ENCODE measurements at places on chromosomes 12 and 14.
A peak's percentile ranks its signal among the peaks of the same experiment; 100 is the strongest.

GRCh38 chr12:114693059-114693531 is 9.1 kb upstream of the TBX3 start:
- DNase-seq: no peak

DNA sequence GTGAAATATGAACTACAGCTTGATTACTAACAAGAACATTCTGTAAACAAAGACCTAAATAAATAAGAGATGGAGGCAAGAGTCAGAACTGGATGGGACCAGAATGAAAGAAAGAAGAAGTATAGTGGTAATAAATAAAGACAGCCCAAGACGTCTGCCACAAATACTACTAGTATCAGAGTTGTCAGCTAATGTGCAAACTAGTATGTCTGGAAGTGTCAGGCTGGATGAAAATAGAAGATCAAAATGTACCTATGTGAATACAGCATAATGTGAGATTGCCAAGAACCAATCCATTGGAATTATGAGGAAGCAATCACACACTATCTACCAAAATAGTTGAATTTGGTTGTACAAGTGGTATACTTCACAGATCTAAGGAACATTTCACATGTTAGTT is 353.0 kb downstream of the BTG1 start:
- DNase-seq: no peak

DNA sequence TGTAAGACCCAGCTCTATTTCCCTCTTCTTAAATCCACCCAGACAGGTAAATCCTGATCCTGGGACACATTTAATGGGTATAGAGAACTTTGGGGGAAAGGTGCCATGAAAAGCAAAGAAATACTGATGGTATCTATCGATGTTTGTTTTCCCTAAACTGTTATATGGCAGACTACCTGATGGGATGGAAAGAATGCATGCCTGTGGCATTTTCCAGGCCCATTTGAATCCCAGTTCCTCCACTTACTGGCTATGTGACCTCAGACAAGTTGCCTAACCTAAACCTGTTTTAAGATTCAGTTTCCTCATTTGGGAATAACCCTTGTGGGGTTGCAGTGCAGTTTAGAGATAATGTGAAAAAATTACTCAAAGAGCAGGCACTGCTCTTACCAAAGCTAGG is 404.5 kb downstream of the FUT8 start:
- no peak for DNase-seq

DNA sequence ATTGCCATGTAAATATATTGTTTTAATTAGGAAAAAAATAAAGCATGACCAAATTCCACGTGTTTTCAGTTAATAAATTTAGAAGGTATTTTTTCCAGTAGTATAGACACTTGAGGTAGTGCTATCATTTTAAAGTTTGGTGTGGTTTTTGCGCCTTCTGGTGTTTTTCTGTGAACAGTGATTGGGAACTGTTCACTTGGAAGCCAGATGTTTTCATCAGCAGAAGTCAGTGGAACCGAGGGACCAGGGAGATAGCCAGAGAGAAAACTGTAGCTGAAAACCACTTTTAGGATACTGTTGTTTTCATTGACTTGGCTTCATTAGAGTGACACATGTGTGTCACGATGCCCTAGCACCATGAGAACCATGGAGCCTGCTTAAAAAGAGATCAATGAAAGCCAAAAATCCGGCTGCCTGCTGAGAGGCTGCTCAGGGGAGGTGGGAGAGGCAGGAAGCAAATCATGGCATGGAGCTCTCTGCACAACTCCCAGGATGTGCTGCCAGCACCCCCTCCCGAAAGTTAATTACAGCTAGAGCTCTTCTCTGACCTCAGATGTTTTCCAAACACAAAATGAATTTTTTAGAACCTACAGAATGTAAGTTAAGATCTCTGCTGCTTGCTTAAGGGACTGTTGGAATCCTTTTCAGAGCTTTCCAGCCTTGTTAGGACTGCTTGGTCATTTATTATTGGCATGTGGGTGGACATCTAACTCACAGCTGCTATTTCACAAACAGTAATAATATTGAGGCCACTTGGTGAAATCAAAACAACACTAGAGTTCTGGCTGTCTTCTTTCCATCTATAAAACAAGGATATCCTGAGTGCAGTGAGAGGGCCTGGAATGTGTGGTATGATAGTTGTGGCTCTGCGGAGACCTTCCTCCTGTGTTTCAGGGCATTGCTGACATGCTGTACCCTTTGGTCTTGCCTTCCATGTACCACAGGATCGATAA is 192.3 kb downstream of the ANO4 start:
- DNase-seq: no peak

DNA sequence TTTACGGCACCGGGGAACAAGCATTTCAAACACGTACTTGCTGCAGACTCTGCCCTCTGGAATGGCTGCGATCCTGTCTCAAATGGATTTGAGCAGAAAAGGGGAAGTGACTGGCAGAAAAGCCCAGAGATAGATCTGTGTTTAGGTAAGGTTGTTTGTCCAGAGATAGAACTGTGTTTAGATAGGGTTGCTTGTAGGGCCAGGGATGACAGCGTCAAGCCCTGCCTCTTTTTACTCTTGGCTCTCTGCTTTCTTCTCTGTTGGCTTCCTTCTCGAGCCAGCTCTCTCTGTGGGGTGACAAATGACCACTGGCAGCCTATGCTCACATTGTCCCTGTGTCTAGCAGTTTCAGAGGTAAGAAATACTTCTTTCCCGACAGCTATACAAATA is 11.4 kb downstream of the DGLUCY start:
- no peak for DNase-seq

- DNase-seq: no peak
These were observed 21.3 kb upstream of the RFLNA start for GRCh38 chr12:124273630-124274029.

GRCh38 chr12:96099986-96100385 is 64.6 kb upstream of the LTA4H start:
- peak; percentile 32 for DNase-seq

- DNase-seq: no peak
These were observed 856 bp downstream of the ZBTB42 start for GRCh38 chr14:104801520-104802393.

GRCh38 chr14:103022002-103022684 is 35.2 kb downstream of the CDC42BPB start:
- DNase-seq: no peak

DNA sequence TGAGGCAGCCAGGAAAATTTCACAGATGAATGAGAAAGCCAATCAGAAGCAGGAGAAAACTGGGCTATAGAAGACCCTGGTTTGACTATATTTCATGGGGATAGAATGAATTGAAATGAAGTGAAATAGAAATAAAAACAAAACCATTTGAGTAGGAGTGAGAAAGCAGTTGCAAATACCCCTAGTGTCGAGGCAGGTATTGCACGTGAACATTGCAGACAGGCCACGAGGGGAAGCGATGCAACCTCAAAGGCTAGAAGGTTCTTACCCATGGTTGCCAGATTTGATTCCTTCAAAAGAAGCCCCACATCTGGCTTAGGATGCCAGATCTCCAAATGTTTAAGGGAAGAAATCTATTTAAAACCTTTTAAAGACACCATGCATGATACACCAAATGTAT is 648.9 kb downstream of the VRK1 start:
- no peak for DNase-seq

GRCh38 chr14:91164676-91165075 is 50.8 kb downstream of the DGLUCY start:
- no peak for DNase-seq

- no peak for DNase-seq
These were observed 193 bp downstream of the ACACB start for GRCh38 chr12:109116611-109116949.

DNA sequence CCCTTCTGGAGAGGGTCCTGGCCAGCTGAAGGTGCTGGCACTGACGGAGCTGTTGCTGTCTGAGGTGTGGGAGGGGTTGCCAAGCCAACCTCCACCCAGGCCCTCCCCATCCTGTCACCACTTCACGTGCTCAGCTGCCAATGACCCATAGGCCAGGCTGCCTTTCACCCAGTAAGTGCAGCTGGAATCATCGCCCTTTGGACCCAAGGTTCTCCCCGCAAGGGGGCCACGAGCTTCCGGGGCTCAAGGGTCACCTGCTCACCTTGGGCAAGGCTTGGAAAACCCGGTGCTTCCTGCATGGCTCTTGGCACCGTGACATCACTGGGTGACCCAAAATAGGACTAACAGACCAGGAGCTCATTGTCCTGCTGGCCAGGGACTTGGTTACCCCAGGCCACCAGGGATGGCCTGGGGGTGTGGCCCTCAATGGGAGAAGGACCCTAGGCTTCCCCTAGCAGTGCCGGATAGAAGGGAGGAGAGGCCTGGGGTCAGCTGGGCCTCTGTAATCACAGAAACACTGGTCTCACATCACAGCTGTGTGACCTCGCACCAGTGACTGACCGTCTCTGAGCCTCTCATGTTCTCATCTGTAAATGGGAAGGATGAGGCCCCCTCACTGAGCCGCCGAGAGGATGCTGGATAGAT is 51.3 kb downstream of the CCDC85C start:
- no peak for DNase-seq

DNA sequence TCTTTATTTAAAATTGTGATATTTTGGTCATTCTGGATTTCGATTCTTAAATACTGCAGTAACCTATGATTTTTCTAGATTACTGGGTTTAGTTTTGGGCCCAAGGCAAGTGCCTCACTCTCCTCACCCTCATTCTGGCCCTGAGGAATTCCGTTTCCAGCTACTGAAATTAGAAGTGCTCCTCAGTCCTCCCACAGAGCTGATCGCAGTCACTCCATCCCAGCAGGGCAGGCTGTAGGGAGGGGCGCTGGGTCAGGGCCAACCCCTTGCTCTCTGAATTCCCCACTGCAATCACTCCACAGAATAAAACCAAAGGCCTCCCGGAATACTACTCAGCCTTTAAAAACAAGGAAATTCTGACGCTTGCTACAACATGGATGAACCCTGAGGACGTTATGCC is 66.5 kb upstream of the DIO3 start:
- no peak for DNase-seq

GRCh38 chr14:37584211-37585100 is 10.6 kb downstream of the FOXA1 start:
- no peak for DNase-seq

DNA sequence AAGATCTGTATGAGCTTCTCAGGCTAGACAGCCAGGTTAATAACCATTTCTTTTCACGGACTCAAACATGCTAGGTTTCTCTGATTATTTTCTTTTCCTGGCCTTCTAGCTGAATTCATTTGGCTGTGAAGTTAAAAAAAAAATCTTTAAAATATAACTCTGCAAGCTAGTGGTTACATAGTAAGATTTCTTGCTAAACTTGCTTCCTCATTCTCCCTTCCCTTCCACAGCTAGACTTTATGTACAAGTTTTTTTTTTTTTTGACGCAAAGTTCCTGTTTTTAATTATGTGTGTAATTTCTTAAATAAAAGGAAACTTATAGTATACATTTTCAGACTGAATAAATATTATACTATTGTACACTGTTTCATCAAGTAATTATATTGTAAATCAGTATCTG is 145.4 kb downstream of the TMTC2 start:
- DNase-seq: no peak

DNA sequence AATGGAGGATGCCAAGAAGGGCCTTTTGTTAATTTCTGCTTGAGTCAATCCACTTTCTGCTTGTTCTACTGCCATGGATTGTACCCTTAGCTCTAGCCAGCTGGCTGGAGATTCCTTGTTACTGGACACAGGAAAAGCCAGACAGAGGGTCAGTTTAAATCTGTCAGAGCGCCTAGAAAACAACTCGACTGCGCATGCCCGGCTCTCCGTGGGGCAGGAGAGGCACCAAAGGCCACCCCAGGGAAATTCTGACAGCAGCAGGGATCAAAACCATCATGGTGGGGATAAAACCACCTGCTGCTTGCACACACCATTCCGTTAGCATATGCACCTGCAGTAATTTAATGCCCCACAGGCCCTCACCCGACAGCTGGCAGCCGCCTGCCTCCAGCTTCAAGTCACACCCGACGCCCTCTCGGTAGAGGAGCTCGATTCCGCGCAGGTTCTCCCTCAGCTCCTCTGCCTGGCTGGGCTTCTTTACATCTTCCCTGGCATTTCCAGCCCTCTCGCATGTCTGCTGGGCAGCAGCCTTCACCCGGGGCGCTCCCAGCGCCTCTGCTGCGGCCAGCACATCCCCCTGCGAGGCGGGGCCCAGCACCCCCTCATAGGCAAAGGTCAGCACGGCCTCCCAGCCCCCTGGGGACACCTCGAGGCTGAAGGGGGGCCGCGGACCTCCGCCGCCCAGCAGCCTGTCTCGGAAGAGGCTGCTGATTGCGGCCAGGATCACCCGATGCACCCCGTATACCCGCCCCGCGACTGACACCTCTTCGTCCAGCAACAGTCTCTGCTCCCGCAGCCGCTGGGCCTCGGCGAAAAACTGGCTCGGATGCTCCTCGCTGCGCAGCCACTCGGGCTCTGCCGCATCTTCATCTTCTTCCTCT is 1.0 kb downstream of the KLHL33 start:
- DNase-seq: no peak

GRCh38 chr12:52878507-52879393 is 26.1 kb downstream of the KRT8 start:
- no peak for DNase-seq

DNA sequence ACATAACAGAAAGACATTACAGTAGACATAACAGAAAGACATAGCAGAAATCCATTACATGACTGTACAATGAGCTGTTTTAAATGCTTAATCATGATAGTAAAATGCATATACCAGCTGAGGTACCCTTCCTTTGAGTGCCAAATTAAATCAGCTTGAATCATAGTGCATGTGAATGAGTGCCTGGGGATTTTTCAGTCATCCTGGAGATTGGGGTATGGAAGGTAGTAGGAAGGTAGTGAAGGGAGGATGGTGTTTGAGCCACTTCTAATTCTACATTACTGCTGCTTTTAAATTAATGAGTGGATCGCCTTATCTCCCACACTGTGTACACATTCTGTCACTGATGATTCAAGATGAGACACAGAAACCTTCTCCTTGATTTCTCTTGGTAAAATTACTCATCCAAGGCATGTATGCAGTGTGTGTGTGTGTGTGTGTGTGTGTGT is 534.2 kb downstream of the LRFN5 start:
- no peak for DNase-seq

GRCh38 chr12:69154585-69155363 is 84.6 kb upstream of the CPSF6 start:
- DNase-seq: peak; percentile 76

DNA sequence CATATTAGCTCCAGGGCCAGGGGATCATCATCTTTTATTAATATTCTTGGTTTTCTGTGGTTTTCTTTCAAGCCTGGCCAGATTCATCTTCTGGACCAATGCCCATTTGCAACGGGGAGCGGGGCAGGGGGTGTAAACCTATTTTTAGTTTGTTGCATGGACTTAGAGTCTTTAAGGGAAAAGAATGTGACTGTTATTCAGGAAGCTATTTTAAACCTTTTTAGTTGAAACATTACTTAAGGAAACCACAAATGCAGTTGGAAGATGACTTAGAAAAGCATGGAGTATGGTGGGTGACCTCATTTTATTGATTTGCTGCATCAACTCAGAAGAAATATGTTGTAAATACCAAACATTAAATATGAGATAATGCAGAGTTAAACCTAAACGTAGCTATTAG is 368.4 kb upstream of the E2F7 start:
- no peak for DNase-seq

Measured in naive thymus-derived CD4-positive, alpha-beta T cell (primary cell).